OCI-M1 (cell line): ENCODE measurements at places on chromosomes 5 and 9.

DNA sequence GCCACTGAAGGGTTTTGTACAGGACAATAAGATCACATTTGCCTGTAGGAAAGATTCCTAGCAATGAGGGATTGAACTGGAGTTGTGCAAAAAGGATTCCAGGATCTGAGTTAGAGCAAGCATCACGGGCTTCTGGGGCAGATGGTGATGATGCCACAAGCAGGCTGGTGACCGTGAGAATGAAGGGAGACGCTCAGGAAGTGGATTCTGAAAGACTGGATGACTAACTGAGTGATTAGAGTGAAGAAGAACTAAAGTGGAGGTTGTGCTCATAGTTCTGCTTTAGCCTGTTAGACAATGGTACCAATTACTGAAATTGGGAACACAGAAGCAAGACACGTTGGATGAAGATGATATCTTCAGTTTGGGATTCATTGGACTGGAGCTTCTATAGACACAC is 168.2 kb downstream of the CD180 start:
- no peak for DNase-seq

GRCh38 chr9:101027236-101027635 is 1.3 kb upstream of the PLPPR1 start:
- DNase-seq = no peak

DNA sequence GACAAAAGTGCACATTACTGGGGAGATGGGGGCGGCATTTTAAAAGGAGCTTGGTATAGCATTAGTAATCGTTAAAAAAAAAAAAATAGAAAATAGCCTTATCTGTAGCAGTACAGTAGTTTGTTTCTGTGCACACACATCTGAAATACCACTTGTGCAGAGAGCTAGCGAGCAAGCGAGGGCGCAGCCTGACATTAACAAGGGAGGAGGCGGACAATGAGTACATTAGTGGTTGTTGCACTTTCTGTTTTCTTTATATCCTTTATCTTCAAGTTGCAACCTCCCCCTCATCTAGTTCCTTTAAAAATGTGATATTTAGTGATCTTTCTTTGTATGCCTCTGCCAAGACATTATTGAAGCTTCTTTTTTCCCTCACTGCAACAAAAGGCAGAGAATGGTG is 880 bp upstream of the PTPDC1 start:
- peak; percentile 78 for DNase-seq

- no peak for DNase-seq
Measured at GRCh38 chr9:130339306-130339705, 73.7 kb downstream of the HMCN2 start.

GRCh38 chr5:81755320-81755719 is 4.4 kb upstream of the SSBP2 start:
- DNase-seq = peak; percentile 40

GRCh38 chr5:132325691-132326090 is 31.5 kb downstream of the SLC22A4 start:
- no peak for DNase-seq

GRCh38 chr5:133203317-133204305 is 151.8 kb downstream of the HSPA4 start:
- peak; percentile 19 for DNase-seq

- DNase-seq = no peak
Measured at GRCh38 chr9:71929223-71929622, 17.8 kb downstream of the C9orf85 start.

- no peak for DNase-seq
Measured at GRCh38 chr9:13478160-13478559, 198.7 kb upstream of the MPDZ start.

- no peak for DNase-seq
Measured at GRCh38 chr5:90968319-90968718, 409.7 kb downstream of the ADGRV1 start.

DNA sequence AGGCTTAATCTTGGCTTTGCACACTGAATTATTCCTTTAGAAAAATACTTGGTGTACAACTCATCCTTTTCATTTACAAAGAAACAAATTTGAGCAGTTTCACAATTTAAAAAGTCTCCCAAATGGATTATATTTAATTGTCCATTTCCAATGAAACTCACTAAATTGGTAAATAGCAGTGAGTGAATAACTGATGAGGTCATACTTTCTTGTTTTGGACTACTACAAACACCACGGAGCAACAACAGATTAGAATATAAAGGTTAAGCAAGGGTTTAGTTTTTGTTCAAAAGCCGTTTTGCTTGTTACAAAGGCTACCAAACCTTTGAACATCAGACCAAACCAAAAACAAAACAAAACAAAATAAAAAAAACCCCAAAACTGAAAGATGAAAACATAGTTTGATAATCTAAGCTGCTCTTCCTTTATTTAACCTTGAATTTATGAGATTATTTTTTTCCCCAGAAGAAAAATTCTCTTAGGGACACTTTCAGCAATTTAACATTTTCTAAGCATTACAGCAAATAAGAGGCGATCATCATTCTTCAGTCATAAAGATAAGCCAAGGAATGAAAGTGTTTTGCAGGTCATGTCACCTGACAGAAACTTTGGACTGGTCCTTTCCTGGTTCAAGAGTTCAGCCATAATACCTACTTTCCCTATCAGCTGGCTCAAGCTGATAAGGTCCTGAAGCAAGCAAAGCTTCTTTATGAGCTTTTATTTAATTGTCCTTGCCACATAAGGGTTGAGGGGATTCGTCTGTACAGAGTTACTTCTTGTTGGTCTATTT is 99.7 kb upstream of the CDKN2B start:
- peak; percentile 18 for DNase-seq

- no peak for DNase-seq
Measured at GRCh38 chr5:126199467-126199866, 223.7 kb upstream of the GRAMD2B start.

- DNase-seq = no peak
Measured at GRCh38 chr5:58764199-58764598, 181.3 kb downstream of the RAB3C start.

GRCh38 chr5:54705994-54706653 is 188.6 kb downstream of the SNX18 start:
- DNase-seq = no peak

DNA sequence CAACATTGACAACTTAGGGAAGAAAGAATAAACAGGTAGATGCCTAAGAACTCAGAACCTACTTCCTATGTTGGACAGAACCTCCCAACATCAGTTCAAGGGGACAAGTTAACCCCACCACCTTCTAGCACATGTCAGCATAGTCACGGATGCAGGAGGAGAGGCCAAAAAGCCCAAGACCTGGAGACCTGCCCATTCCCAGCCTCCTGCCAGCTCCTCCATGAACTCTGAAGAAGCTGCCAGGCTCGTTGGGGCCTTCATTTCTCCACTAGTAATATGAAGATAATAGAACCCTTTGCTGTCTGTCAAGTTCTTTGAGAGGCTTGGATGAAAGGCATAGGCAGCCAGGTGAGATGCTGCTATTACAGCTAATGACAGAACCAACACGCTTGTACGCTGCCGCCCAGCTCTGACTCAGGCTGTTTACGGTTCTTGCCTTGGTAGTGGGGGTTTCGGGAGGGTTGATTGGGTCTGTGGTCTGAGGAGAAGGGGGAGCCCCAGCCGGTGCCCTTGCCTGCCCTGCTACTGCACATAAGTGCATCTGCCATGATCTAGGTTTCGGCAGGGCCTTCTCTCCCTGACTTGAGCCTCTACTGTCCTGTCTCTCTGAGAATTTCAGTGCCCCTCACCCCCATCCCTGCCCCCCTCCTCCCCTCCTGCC is 82.2 kb downstream of the NRG2 start:
- no peak for DNase-seq

DNA sequence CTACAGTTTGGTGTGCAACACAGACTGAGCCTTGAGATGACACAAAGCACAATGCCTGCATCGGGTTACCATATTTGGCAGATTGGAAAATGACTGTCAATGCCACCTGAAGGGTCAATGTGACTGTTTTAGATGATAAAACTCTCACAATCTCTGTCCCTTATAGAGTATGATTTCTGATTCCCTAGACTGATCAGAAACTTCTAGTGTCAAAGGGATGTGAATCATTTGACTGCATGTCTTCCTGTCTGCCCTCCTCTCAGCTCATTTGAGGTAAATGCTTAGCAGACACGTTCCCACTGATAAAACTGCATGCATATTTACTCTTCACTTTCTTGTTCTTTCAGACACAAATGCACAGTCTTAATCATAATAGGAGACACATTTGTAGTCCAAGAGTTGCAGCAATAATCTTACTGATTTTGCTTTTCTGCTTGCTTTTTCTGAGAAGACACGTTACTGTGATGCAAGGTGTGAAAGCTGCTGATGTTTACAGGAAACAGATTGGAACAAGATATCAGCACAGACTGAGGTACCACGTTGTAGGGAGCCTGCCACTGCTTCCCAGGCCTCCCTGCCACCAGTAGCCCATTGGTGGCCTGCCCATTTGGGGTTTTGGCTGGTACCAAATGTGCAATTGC is 77.8 kb downstream of the GCNT4 start:
- DNase-seq = no peak

DNA sequence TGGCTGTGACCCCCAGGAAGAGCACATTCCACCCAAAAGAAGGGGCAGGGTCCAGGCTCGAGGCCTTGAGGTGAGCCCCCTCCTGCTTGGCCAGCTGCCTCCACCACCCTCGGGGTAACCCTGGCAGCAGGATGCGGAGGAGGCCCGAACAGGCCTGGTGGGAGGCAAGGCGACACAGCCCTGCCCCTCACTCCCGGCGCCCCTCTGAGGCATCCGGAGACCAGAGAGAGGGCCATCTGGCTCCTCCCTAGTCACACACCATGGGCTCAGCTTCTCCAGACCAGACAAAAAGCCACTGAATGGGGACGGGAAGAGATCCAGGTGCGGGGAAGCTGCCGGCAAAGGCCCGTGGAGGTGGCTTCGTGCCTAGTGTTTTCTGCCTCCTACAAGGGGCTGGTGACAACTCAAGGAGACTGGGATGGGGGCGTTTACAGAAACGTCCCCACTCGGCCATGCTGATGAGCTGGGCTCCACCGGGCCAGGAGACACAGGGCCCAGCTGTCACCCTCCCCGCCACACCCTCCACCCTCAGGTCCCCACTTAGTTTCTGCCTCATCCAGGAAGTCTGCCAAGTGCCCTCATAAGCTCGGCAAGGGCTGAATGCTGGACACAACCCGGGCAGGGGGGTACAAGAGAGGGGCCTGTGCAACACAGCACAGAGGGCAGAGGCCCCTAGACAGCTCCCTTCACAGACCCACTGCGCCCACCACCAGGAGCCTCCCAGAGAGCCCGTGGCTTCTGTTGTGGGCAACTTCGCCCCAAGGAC is 41.9 kb downstream of the NACC2 start:
- no peak for DNase-seq

DNA sequence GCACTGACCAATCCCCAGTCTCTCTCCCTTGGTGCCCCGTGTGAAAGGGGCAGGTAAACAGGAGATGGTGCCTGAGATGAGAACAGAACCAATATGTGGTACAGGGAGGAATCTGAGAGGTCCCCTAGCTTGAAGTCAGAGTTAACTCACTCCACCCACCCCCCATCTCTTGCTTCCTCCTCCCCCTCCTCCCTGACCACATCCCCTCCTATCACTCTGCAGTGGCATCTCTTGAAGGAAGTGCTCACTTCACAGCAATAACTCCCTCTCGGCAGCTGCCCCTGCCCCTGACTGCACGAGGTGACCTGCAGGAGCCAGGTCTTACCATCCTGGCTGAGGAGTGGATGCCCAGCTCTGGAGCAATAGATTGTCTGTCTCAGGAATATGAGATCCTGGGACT is 224.0 kb downstream of the GAS1 start:
- no peak for DNase-seq

- peak; percentile 6 for DNase-seq
Measured at GRCh38 chr9:137494104-137494544, 35.0 kb upstream of the NSMF start.

DNA sequence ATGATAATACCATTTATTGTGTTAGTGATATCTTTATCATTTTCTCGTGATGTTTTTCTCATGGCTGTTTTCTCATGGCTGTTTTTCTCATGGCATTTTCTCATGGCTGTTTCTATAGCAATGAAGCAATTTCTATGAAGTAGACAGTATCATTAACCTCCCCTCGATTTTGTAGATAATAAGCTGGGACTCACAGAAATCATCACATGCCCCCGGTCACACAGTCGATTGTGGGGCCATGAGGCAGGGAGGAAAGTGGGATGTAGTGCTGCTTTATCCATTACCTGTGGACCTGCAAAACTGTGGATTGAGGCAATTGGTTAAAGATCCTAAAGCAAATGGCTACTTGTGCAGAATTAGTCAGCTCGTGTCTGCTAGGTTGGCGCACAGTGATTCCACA is 47.3 kb downstream of the TGFBI start:
- DNase-seq = no peak

DNA sequence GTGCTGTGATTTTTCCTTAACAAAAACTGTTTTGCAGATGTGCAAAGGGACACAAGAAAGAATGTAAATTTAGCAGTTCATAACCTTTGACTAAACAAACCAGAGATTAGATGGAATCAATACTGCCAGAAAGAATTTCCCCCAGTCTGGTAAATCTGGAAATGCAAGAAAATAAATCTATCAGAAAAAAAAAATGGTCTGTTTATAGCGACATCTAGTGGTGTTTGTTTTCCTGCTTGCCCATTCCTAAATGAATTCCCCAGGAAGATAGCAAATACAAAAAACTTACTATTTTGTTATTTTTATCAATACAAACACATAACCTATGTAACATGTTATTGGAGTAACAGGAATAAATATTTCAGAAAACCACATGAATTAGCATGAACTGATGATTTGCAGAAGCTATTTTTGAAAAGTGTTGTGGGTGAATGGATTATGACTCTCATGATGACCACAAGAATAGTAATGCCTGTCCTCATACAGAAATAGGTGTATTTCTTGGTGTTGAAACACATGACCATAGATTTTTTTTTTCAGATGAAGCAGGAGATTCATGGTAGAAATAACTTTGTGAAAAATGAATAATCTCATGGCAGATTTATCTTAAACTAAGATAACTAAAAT is 1703.8 kb downstream of the MAT2B start:
- peak; percentile 79 for DNase-seq

DNA sequence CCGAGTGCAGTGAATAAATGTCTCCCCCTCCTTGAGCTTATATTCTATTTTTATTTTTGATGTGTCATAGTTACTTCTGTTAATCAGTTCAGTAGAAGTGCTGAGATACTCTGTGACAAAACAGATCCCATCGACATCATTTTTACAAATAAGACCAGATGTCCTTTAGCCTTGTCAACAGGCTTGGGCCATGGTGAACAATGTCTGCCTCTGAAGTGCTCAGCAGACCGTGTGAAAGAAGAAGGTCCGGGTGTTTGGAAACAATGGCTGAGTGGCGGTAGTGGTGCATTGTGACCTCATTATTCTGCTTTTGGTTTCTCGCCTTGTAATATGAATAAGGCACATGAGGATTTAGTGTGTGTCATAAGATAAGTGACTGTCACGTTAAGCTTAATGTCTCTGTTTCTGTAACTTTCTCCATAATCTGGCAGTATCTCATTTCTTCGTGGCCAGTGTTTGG is 71.2 kb downstream of the SYK start:
- DNase-seq = no peak

DNA sequence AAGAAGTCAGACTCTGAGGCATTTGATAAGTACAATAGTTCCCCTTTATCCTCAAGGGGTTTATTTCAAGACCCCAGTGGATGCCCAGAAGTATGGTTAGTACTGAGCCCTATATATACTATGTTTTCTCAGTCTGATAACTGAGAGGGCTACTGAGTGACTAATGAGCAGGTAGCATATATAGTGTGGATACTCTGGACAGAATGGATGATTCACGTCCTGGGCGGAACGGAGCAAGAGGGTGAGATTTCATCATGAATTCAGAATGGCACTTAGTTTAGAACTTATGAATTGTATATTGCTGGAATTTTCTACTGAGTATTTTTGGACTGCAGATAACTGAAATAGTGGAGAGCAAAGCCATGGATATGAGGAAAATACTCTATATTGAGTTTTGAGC is 457.6 kb downstream of the PLK2 start:
- DNase-seq = no peak
